ENCODE measurements at places on chromosomes 11 and 22.

GRCh38 chr11:30774496-30775232 is 188.5 kb upstream of the MPPED2 start:
- no peak for DNase-seq

- DNase-seq = no peak
These were observed 43.0 kb upstream of the RTL6 start for GRCh38 chr22:44540756-44541670.

- no peak for DNase-seq
These were observed 24.3 kb downstream of the EIF4ENIF1 start for GRCh38 chr22:31465307-31465706.

GRCh38 chr11:106061954-106062949 is 14.9 kb downstream of the KBTBD3 start:
- no peak for DNase-seq

DNA sequence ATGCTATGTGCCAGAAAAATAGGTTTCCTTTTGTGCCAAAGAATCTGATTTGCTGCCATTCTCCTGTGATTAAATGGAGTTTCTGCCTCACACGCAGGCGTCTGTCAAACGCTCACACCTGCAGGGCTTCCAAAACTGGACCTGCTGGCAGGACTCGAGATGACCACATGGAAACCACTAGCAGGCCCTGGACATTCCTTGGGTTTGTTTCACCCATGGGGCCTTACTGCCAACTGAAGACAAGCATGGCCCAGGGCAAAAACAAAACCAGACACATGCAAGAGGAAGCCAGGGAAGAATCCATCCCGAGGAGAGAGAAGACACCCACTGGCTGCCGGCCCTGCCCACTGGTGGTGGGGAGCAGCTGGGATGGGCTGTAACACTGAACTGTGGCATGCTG is 55.9 kb upstream of the MN1 start:
- no peak for DNase-seq

- DNase-seq = no peak
These were observed 48.0 kb downstream of the BUD13 start for GRCh38 chr11:116724813-116725212.

GRCh38 chr22:21451545-21452520 is 15.4 kb upstream of the TMEM191C start:
- no peak for DNase-seq

All from bone marrow (tissue), 2 donors.